ENCODE measurements at places on chromosomes 12 and 14.
A peak's percentile ranks its signal among the peaks of the same experiment; 100 is the strongest.

DNA sequence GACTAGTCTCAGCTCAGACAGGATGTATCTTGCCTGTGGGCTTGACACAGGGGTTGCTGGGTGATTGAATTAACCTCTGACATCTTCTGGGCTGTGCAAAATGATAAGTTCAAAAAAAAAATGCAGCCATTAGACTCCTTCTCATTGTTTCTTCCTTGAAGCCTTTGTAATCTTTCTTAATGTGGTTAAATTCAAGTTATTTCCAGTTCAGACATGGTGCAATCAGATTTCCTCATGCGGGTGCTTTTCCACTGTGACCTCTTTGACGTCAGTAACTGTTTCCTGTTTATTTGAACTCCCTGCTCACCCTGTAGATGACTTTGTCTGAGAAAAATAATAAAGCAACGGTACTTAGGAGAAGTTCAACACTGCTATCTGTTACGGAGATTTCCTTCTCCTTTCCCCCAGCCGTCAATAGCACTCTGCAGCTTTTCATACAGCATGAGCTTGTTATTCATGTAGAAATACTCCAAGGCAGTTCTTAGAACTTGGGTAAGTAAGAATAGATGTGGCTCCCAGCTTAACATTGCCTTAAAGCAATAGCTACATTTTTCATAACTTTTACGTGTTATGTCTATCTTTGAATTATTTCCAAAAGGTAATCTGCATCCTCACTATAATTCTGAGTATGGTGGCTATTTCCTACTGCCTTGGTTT is 155.5 kb downstream of the PRKCH start:
- DNase-seq, result peak; percentile 52

GRCh38 chr12:32264961-32265360 is 134.4 kb upstream of the FGD4 start:
- DNase-seq, result no peak

GRCh38 chr12:92145481-92145730 is 240 bp downstream of the BTG1 start:
- no peak for DNase-seq

DNA sequence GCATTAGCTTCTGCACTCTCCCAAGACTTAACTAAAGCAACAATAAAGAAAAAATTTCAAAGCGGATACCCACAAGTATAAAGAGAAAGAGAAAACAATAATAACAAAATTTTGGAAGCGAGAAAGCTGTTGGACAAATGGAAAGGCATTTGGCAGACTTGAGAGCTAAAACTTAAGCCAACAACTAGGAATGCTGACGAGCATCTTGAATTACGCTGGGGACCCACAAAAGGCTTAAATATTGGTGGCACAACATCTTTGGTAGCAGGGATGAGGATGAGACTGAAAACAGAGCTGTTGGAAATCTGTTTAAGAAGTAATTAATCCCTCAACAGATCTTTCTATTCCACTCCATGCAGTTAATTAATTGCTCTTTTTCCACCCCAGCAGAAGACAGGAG is 49.8 kb downstream of the LLPH start:
- no peak for DNase-seq

- peak; percentile 78 for DNase-seq
Measured at GRCh38 chr14:63204407-63205043, at the start of gene RHOJ. TSS of gene RHOJ (plus strand) at chr14:63204443. CDS start at chr14:63204870, 427 bp downstream.

- no peak for DNase-seq
Measured at GRCh38 chr12:47414511-47414910, 291.3 kb downstream of the RPAP3 start.

DNA sequence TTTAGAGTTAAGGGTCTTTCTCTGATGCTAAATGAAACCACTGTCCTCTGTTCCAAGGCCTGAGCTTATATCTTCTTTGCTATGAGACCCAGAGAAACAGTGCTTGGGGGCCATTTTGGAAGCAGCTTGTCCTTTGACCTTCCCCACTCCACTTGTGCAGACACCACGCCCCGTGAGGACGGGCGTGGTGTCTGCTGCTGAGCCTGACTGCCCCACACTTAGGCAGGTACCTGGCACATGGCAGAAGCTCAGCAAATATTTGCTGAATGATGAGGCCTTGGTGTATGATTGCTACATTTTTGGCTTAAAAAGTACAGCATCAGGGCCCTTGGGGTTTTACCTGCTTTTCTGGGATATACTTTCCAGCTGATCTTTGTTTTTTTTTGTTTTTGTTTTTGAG is 69.9 kb downstream of the RASSF3 start:
- DNase-seq, result no peak

GRCh38 chr12:52058631-52059361 is 7.6 kb downstream of the NR4A1 start:
- DNase-seq, result peak; percentile 25
